ENCODE measurements at places on chromosomes 12 and 14.

DNA sequence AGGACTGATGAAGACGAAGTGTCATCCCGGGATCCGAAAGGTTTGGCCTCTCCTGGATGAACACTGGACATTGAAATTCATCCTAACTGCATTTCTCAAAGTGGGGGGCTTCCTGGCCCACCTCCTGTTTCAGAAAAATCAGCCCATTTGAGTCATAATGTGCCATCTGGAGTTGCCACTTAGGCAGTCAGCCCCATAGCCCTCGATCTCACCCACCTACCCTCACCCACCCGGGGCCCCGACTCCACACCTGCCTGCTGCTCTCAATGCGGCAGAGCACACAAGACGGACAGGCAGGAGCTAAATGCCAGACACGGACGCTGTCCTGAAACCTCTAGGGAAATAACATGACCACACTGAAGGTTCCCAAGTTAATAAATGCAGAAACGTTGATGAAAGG, 12.6 kb downstream of the DLK1 start:
- DNase-seq, result no peak

DNA sequence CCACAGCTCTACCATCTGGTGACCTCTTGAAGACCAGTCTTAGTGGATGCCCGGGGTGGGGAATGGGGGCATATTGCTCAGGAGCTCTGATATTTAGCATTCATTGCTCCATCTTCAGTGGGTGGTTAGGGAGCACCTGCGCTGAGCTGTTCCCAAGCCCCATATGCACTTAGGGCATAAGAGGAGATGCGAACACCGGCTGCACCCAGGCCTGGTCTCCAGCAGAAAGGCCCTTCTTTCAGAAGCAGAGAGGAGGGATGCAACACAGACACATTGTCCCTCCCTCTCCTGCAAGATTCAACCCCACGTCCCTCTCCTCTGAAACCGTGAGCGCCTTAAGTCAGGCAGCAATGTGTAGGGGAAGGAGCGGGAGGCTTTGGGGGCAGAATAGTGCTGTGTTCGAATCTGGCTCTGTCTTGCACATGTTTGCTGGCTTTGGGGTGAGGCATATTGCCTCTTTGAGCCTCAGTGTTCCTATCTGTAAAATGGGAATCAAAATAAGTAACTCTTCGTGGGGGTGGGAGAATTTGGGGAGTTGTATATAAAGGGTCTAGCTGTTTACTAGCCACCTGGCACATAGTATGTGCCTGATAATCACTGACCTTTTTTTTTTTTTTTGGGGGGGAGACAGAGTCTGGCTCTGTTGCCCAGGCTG, 87.7 kb downstream of the FOXN4 start:
- DNase-seq, result no peak

DNA sequence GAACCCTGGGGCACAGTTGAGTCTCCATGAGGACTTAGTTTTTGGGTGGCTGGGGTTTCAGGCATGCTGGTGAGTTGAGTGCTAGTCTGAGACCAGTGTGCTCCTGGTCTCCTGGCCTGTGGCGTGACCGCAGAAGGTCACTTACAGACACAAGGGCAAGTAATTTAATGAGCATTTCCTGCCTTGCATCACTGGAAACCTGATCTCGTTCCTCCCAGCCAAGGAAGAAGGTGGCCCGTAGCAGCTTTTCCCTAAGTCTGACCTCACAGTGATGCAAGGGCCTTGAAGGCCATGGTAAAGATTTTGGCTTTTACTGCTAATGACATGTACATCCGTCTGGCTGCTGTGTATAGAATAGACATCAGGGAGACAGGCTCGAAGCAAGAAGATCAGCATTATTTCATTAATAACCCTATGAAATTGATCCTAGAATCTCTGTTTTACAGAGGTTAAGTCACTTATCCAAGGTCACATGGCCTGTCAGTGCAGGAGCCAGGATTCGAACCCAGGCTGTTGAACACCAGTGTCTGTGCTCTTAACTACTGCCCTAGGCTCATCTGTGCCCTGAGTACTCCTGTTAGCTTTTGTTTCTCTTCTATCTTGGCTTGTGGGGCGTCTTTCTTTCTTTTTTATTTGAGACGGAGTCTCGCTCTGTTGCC, 4.6 kb downstream of the TMEM120B start:
- no peak for DNase-seq

GRCh38 chr14:52079239-52079959, 10.5 kb upstream of the NID2 start:
- DNase-seq, result no peak

DNA sequence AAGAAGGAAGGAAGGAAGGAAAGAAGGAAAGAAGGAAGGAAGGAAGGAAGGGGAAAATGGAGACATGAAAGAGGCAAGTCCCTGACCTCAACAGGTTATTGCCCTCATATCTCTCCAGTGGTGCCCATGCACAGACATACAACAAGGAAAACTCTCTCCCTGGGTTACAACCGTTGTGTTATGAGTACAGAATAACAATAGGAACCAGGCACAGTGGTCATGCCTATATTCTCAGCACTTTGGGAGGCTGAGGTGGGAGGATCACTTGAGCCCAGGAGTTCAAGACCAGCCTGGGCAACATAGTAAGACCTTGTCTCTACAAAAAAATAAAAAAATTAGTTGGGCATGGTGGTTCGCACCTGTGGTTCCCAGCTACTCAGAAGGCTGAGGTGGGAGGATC, 139.4 kb upstream of the HMGA2 start:
- DNase-seq, result no peak

DNA sequence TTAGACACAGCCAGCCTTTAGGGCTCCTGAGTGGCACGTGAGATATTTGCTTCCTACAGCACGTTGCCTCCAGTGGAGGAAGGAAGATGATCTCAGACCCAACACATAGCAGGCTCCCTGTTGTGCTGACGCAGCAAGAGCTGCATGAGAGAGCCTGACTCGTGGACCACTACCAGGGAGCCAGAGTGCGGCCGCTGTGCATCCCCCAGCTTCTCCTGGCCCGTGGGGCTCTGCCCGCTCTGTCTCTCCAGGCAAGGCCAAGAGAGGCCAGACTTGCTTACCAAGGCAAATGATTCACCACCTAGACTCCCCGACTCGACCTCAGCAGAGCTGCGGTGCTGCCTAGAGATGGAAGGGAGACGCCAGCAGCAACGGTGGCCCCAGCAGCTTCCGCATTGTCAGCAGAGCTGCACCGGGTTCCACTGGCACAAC, 37.5 kb downstream of the MAP3K9 start:
- DNase-seq, result no peak

DNA sequence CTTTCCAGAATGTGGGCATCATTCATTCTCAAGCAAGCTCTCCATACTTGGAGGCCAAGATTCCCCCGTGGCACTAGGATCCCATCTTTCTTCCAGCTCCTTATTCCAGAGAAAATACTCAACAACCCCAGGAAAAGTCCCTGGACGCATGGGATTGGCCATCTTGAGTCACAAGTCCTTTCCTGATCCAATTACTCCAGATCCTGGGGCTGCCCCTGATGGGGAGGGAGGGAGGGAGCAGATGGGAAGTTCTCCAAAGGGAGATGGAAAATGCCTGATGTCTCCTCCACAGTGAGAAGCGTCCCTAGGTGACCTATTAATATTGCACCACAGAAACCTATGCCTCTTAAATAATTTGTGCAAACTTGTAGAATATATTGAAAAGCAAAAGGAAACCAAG, 12.4 kb upstream of the KCNK13 start:
- DNase-seq, result no peak

GRCh38 chr14:102554821-102555819, 37.3 kb upstream of the RCOR1 start:
- DNase-seq, result no peak

- no peak for DNase-seq
Measured at GRCh38 chr12:4552191-4552590, 9.8 kb upstream of the DYRK4 start.

DNA sequence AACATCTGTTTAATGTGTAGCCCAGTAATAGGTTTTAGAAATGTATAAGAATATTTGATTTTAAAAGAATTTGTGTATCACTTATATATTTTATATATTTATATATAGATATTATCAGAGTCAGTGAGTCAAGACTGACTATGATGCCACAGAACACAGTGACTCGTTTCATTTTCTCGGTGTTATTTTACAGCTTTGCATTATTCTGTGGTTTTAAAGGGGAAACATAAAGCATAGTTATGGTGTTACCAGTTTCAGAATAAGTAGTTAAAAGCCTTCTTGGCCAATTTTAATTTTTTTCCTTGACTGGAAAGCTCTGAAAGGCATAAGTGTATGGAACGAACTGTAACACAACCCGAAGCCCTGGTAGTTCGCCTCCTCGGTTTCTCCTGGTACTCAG, 91.0 kb downstream of the GRIP1 start:
- no peak for DNase-seq

GRCh38 chr14:70785556-70785955, 23.8 kb downstream of the MAP3K9 start:
- no peak for DNase-seq

DNA sequence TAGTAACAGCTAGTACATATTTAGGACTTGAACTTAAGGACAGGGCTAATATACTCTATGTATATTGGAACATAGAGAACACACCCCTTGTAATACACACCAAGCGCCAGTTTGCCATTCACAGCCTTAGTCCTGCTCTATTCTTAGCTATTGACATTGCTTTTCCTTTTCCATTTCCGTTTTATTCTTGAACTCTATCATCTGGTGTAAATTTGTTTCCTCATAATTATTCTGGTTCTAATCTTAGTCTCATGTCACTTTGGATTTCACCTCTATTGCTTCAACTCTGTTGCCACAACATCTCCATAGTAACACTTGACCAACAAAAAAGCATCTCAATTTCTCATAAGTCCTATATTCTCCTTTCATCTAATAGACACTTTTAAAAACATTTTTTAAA, 225.7 kb downstream of the PHLDA1 start:
- no peak for DNase-seq

GRCh38 chr14:95601650-95602049, 66.8 kb downstream of the GLRX5 start:
- DNase-seq, result no peak

GRCh38 chr12:1473418-1473817, 121.0 kb downstream of the FBXL14 start:
- DNase-seq, result no peak

DNA sequence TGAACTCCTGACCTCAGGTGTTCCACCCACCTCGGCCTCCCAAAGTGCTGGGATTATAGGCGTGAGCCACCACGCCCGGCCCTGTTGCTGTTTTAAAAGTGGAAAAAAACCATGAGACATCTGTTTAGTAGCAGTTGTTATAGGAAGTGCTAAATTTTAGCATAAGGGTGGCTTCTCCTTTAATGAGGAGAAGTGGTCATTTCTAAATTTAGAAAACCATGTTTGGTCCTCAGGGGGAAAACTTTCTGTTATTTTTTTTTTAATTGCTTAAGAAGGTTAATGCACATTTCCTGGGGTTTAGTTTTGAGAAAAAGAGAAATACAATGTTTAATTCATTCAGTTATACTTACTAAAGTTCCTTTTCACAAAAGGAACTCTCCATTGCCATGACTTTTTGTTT, 102.1 kb downstream of the MYRFL start:
- DNase-seq, result no peak

DNA sequence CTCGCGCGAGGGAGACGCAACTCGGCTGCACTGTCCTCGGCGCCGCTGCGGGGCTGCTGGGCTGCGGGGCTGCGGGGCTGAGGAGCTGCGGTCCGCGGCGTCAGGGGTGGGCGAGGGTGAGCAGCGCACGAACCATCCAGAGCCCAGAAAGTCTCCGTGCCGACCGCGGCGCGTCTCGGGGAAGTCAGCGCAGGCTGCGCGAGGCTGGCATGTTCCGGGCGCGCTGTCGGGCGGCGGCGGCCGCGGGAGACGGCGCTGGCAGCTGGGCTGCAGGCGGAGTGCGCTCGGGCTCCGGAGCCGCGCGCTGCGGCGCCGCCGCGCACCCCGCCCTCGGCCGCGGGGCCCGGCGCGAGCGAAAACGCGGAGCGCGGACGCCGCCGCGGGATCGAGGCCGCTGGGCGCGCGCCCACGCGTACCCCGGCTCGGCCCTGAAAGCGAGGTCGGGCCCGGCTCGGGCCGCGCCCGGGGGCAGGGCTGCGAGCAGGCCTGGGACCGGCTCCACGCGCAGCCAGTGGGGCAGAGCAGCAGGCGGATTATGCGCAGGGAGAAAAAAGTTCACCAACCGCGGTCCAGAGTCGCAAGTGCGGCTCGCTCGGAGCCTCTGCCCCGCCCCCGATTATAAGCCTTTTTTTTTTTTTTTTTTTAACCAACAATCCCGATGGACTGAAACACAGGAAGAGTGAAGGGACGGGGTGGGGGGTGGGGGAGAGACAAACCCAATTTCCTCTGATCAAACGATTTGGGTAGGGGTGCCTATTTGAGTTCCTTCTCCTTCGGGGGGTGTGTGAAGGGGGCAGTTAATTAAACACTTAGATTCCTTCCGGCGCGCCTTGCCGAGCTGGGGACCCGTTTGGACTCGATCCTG, at the start of gene PRICKLE1:
Gene PRICKLE1, minus strand, starts transcription at position 282 of the 865 bp plus-strand sequence. CDS start 117,230 bp downstream, outside the sequence.
- DNase-seq, result no peak

DNA sequence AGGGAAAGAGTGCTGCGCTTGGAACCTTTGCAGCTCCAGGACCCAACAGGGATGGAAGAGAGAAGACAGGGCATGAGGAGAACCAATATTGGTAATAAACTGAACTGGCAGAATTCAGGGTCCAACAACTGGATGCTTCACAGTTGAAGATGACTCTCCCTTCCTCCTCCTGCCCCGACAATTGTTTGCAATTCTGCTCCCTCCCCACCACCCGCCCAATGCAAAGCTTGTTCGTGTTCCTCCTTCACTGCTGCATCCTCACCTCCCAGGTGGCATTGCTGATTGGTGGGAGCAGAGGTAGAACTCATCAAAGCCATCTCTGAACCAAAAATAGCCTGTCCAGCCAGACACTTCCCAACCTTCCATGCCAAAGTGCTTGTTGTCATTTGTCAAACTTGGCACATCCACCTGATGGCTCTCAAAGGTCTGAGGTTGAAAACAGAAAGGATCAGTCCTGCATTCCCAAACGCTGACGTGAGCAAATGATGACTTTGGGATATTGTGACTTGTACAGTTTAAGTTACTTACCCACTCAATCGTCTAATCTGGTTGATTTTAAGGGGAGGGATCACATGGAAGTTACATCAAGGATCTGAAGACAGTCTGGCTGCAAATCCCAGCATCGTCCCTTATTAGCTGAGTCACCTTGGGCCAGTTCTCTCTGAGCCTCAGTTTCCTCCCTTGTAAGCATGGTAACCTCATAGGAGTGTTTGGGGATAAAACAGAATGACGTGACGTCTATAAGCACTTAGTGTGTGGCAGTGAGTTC, 242.6 kb upstream of the CRY1 start:
- no peak for DNase-seq
